Sciatic nerve (tissue), 2 donors: ENCODE measurements at places on chromosomes 5 and 9.

GRCh38 chr5:54671111-54671531 is 153.6 kb downstream of the SNX18 start:
- no peak for DNase-seq

GRCh38 chr5:43110606-43111170 is 10.0 kb upstream of the ZNF131 start:
- DNase-seq, result no peak

- DNase-seq, result no peak
Observed at GRCh38 chr9:3027210-3027609, 183.3 kb upstream of the PUM3 start.

GRCh38 chr5:103513701-103514100 is 48.9 kb downstream of the NUDT12 start:
- DNase-seq, result no peak

- DNase-seq, result no peak
Observed at GRCh38 chr5:16609412-16609811, 7.4 kb downstream of the RETREG1 start.

DNA sequence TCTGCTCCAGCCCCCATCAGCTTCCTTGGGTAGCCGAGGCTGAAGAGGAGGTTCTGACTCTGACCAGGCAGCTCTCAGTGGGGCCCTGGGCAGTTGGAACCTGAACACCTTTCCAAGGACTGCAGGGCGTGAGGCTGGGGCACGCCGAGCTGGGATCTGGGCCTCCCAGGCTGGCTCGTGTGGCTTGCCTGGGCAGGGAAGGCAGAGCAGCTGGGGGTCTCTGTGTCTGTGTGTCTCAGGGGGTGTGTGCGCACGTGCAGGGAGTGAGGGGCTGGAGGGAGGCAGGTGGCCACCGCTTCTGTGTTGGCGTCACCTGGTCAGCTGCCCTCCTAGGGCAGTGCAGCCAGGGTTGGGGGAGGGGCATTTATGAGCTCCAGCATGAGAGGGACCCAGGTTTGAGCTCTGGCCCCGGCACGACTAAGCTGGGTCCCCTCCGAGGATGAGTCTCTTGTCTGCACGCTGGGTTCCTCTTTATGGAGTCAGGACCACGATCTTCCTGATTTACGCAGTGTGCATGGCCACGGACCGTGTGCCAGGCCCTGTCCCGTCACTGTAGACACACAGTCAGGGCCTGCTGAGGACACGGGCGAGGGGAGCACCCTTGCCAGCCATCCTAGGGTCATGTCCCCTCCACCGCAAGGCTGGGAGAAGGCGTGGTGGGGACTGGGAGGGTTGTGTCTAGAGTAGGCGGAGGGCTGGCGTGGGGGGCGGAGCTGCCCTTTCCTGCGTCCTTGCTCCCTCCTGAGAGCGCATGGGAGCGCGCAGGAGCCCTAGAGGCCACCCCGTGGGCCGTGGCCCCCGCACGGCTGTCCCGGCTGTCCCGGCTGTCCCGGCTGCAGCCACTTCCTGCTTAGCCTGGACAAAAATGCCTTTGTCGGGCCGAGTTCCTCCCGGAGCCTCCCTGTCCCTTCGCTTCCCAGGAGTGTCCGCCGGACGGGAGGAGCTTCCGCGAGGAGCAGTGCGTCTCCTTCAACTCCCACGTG is 4.6 kb downstream of the ADAMTSL2 start:
- DNase-seq, result no peak

DNA sequence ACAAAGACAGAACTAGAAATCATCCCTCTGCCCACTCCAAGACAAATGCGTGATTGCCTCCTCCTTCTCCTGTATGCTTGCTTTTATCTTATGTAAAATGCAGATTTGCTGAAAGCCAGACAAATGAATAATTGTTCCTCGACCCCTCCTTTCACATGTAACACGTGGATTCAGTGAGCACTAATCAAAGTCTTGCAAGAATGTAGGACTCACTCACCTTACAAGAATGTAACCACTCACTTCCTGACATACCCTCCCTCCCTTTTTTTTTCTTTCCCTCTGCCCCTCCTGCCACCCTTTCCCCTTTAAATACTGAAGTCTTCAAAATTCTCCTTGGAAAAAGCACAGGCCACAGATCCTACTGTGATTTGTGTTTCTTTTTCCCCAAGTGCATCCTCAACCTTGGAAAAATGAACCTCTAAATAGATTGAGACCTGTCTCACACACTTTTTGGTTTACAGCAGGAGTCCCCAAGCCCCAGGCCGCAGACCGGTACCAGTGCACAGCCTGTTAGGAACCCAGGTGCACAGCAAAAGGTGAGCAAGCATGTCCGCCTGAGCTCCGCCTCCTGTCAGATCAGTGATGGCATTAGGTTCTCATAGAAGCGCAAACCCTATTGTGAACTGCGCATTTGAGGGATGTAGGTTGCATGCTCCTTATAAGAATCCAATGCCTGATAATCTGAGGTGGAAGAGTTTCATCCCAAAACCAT is 29.4 kb upstream of the HSD17B3 start:
- no peak for DNase-seq

- no peak for DNase-seq
Observed at GRCh38 chr5:107869438-107870115, 198.8 kb upstream of the EFNA5 start.

- DNase-seq, result no peak
Observed at GRCh38 chr5:54313311-54314270, 3.2 kb upstream of the ARL15 start.

- no peak for DNase-seq
Observed at GRCh38 chr5:61538722-61539501, 206.9 kb downstream of the ZSWIM6 start.

DNA sequence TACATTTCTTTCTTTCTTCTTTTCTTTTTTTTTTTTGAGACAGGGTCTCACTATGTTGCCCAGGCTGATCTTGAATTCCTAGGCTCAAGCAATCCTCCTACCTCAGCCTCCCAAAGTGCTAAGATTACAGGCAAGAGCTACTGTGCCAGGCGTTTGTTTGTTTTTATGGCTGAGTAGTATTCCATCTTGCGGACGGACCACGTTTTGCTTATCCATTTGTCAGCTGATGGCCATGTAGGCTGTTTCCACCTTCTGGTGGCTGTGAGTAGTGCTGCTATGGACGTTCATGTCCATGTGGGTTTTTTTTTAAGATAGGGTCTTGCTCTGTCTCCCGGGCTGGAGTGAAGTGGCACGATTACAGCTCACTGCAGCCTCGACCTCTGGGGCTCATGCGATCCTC is 2.5 kb downstream of the DOK3 start:
- DNase-seq, result no peak

GRCh38 chr5:72649449-72649848 is 142.2 kb upstream of the ZNF366 start:
- DNase-seq, result no peak

DNA sequence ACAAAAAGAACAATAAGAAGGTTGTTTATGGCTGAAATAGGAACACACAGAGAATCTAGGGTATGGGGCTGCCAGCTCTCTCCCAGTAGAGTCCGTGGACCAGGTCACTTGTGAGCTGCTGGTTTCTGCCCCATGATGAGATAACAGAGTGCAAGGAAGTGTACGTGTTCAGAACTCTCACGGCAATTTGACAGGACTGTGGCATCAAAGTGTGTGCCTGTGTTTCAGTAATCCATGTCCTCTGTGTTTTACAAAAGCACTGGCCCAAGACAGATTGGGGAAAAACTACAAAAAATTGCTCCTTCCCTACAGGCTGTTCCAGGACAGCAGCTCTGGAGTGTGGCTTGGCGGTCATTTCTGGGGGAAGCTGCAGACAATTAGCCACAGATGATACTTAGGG is 184.6 kb downstream of the AUH start:
- peak; percentile 9 for DNase-seq

DNA sequence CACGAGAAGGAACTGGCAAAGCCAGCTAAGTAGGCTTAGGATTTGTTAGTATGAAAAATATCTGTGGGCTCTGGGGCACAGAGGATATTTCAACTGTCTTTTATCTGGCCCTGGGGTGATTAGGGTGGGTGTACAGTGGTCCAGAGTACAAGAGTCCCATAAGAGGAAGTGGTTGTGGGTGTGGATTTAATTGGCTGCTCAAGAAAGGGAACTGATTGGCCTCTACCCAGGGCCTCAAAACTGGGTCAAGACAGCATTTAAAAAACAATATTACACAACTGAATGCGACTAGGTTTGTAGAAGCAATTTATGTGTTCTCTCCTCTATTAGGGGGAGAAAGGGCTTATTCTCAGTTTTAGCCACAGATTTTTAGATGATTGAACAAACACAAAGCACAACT is 1353.4 kb upstream of the WWC1 start:
- no peak for DNase-seq

DNA sequence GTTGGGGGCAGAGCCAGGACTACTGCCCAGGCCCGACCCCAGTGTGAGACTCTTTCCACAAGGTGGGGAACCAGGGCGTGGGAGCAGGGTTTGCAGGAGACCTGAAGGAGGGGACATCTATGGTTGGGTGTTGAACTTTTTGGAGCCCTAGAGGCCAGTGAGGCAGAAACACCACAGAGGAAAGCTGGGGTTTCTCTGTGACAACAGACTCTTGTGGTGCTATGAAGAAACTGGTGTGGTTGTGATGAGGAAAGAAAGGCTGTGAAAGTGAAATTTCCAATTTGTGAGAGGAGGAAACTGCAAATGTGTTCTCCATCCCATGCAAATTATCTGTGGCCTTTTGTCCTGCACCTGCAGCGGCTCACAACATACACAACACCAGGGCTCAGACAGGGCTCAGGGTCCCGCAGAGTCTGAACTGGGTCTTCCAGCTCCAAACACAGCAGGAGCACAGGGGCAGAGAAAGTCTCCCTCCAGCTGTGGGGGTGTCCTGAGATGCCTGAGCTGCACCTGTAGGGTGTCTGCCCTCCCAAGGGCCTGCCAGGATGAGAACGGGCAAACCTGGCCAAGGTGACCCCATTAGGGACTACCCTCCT is 51.4 kb upstream of the GRHPR start:
- no peak for DNase-seq

DNA sequence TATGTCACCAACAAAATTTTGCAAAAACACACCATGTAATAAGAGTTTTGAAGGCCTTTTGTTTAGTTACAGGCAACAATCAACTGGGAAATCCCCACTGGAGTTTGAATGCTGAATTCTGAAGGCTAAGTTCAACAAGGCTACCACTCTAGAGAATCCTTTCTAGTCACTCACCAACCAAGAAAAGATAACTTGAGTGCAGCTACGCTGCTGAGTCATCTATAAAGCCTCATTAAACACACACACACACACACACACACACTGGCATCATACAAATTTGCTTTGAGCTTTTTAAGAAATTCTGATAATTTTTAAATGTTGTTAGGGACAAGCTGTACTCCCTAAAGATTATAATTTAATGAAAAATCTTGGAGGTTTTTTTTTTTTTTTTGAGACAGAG is 219.6 kb downstream of the DENND1A start:
- no peak for DNase-seq

GRCh38 chr9:70987986-70988385 is 133.4 kb downstream of the TRPM3 start:
- no peak for DNase-seq

- no peak for DNase-seq
Observed at GRCh38 chr5:157481265-157481664, 21.3 kb downstream of the NIPAL4 start.

- DNase-seq, result no peak
Observed at GRCh38 chr9:38006163-38006562, 62.9 kb downstream of the SHB start.

DNA sequence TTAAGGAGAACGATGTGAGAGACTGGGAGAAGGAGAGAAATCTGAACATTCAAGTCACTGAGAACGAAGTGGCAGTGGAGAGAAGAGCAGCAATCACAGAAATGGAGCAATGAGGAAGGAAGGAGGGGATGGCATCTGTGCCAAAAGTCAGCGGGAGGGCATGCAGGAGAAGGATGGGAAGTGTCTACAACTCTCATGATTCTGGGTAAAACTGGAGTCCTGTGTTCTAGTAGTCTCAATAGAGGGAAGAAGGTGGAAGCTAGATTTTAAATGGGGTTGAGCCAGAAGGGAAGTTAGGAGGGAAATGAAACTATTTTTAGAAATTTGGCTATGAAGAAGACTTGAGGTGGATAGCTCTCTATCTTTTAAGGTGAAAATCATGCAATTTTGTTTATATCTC is 39.1 kb upstream of the SPATA31C2 start:
- DNase-seq, result no peak

- DNase-seq, result no peak
Observed at GRCh38 chr5:43638546-43638945, 35.6 kb downstream of the NNT start.
